NCI-H146 (cell line): ENCODE measurements at places on chromosomes 7 and 10.

DNA sequence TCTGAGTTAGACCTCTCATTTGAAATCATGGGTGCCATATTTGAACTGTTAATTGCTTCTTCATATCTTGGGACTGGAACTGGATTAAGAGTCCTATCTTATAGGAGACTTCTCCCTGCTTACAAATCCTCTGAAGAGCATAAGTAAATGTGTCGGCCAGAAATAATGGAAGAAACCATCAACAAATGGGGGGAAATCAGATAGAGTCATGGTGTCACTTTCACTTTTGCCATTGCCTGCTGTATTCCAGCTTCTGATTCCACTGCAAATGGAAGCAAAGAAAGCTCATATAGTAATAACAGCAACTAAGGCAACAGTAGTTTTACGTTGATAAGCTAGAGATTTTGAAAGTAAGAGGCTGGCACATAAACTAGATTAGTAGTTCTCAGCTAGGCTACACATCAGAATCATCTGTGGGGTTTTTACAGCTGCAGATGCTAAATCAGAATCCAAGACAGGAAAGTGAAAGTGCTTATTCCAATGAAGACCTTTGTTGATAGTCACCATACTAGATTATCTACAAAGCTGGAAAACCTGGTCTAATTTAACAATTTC, 12.3 kb upstream of the CRPPA start:
- DNase-seq: no peak

- no peak for DNase-seq
Measured at GRCh38 chr7:41524876-41525275, 178.0 kb downstream of the INHBA start.

DNA sequence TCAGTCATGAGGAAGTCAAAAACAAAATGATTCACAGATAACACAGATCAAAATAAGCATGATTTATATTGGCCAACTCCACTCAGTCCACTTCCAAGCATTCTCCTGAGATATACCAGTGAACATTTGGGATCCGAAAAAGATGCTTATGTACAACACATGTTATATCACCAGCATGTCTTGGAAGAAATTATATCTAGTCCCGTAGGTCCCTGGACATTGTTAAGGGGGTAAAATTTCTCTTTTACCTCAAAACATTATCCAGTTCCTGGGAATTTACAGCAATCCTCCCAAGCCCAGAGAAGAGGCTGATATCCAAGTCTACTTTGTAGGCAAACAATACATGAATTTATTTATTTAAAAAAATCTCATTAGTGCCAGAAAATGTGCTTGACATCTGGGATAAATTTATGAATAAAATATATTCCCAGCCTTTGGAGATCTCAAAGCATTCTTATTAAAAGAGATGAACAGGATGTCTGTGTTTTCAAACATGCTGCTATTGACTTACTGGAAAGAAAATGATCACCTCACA, 582.2 kb upstream of the ZWINT start:
- no peak for DNase-seq

DNA sequence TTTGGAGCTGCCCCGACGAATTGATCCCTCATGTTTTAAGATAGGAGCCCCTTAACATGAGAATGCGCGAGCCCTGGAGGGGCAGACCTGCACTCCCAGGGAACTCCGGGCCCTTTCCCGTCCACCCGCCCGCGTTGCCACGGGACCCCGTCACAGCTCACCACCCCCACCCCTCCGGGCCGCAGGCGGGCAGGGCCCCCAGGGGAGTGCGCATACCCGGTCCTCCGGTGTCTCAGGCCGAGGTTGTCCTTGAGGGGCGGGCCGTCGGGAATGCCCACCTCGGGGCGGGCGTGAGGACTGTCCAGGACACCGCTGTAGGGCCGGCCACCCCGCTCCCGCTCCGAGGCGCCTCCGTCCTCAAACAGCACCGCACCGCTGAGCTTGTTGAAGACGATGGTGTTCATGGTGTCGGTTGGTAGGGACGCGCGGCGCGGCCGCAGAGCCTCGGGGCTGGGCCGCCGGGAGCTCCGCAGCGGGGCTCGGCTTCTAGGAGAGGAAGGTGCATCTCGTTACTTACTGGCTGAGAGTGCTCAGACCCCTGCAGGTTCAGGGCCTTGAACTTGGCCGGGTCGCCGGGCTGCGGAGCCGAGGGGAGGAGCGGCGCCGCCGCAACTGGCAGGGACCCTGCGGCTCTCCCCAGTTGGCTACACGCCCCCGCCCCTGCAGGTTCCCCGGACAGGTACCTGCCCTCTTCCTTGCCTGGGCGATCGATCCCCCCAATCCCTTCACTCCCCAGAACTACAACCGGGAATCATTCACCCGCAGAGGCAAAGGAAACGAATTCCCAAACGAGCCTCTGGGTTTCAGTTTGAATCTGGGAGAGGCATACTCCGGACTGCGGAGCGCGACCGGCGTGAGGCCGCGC, 2.4 kb downstream of the MKX start:
- DNase-seq: no peak

- DNase-seq: peak; percentile 80
Measured at GRCh38 chr7:2821161-2821841, 22.8 kb downstream of the GNA12 start.

DNA sequence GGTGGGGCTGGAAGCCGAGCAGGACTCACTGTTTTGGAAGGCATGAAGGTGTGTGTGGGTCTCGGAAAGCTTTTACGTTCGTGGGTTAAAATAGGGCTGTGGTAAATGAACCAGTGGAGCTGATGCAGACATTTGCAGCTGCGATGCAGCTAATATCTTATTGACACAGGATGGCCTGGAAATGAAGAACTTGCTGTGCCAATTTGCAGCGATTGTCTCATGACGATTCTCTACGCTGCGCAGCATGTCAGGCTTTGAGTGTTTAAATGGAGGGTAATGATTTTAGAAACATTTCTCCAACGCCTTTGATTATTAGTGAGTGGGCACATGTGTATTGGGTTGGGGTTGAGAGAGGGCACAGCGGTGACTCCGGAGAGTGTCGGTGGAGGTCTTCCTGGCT, 136.0 kb downstream of the ACTR3B start:
- no peak for DNase-seq

DNA sequence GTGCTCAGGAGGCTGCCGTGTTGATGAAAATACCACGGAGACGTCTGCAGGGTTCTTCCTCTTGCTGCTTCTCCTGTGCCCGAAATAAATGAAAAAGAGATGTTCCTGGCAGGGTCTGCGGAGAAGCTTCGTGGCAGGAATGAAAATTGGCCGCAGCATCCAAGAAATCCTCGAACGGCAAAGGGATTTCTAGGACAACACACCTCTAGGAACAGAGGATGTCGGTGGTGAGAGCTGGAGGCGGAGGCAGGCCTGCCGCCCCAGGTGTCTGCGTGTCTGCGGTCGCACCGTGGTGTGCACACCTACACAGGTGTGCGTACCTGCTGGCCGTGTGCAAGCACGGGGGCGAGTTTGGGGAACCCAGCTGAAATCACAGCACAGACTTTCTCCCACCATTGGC, 43.4 kb downstream of the TMEM130 start:
- DNase-seq: no peak

- no peak for DNase-seq
Measured at GRCh38 chr7:36668080-36668479, 56.2 kb downstream of the AOAH start.

GRCh38 chr10:79339266-79339665, 8.0 kb upstream of the PPIF start:
- no peak for DNase-seq

- DNase-seq: peak; percentile 83
Measured at GRCh38 chr10:28940158-28940888, 263.0 kb downstream of the BAMBI start.
